Mammary epithelial cell (primary cell): ENCODE measurements at places on chromosomes 5 and 9. TPM values are rescaled to one million over a fixed set of nuclear protein-coding genes. Genes with fewer than 3 reads are reported as not detected.

The ENTPD2 gene
- total RNA-seq, result 15.5 TPM

The GRIA1 gene
- total RNA-seq, result under 0.01 TPM

The ABLIM3 gene
- 36.1 and 38.6 TPM in 2 replicates for total RNA-seq

The RNF180 gene
- total RNA-seq, result 9.3 TPM

The IFNA2 gene
- not detected for total RNA-seq

The CAAP1 gene
- total RNA-seq, result 19.2 TPM

The CSF1R gene
- total RNA-seq, result 1.3 TPM

The FASTKD3 gene
- total RNA-seq, result 7.5 TPM in 2 replicates

The OTULINL gene
- 0.33 TPM for total RNA-seq

The DIRAS2 gene
- not detected in 2 replicates for total RNA-seq
